ENCODE measurements at places on chromosomes 4 and X.
A peak's percentile ranks its signal among the peaks of the same experiment; 100 is the strongest.

GRCh38 chrX:95218976-95219375, 1465.7 kb upstream of the DIAPH2 start:
- DNase-seq = peak; percentile 7

DNA sequence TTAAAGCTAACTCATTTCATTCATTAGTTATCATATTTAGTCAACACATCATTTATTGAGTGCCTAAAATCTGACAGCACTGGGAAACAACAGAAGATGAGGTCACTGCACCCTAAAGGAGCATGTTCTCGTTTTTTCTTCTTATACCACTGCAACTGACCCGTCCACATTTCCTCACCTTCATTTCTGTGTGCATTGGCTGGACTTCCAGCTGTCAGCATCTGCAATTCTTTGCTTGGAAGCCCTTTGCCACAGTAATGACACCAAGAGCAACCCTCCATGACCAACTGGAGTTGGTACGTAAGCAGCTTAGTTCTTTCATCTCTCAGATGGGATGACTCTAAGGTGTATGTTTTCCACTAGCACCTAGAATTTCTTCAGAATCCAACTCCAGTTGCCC, 13.2 kb downstream of the SHROOM3 start:
- DNase-seq = no peak

DNA sequence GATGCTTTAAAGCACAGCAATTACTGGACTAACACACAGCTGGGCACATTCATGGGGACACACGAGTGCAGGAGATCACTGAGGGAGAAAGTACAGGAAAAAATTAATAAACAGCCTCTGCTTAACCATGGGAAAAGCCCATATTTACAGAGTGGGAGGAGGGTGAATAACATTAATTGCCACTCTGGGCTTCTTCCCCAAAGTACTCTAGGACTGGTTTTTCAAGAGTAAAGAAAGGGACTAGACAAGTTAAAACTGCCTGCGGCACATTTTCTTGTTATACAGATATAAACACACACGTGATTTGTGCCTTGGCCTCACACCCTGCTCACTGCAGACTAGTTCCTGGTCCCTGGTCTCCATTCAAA, 179.7 kb upstream of the TET2 start:
- no peak for DNase-seq

- no peak for DNase-seq
Observed at GRCh38 chr4:187127456-187127855, 403.8 kb upstream of the FAT1 start.

GRCh38 chr4:25271866-25272265, 38.0 kb downstream of the PI4K2B start:
- DNase-seq = no peak

GRCh38 chrX:133985967-133986683, 731 bp upstream of the GPC3 start:
- DNase-seq = no peak

GRCh38 chr4:133151691-133152329, 2.7 kb downstream of the PCDH10 start:
- DNase-seq = peak; percentile 16

DNA sequence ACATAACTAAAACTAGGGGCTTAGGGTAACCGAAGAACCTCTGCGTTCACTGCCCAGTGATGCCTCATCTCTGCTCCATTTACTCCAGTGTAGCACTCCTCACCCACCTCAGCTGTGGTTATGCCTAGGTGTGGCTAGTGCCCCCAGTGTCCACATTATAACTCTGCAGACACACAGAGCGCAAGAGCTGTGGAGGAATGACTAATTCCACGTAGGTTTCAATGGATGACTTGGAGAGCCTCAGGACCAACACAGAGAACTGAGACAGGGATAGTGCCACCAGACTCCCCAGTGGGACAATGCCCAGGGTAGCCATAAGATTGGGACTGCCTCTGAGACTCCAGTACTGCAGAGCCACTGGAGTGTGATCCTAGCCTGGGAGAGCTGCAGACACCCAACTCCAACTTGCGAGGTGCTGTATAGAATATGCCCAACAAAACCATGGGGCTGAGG, 542.4 kb upstream of the DIPK2B start:
- no peak for DNase-seq

- no peak for DNase-seq
Observed at GRCh38 chrX:115409551-115409950, 120.0 kb downstream of the LUZP4 start.

- no peak for DNase-seq
Observed at GRCh38 chr4:72112514-72113156, 80.8 kb downstream of the NPFFR2 start.

DNA sequence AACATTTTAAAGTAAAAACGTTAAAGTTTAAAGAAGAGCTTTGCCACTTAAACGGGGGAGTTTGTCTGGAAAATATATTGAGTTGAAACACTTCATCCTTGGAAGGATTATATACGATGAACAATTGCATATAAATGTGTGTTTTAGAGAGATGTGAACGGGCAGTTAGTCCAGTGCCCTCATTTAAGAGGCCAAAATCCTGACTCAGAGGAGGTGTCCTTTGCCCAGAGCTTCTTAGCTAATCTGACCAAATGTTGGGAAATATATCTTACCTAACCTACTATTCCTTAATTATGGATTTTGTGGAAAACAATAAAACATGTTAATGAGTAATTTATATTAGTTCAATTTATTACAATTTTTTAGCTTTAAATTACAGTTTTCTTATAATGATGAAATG, 327.2 kb upstream of the DIPK2B start:
- no peak for DNase-seq

GRCh38 chr4:24984602-24985532, 45.9 kb downstream of the LGI2 start:
- DNase-seq = no peak

GRCh38 chr4:24568425-24568824, 15.9 kb downstream of the DHX15 start:
- no peak for DNase-seq

DNA sequence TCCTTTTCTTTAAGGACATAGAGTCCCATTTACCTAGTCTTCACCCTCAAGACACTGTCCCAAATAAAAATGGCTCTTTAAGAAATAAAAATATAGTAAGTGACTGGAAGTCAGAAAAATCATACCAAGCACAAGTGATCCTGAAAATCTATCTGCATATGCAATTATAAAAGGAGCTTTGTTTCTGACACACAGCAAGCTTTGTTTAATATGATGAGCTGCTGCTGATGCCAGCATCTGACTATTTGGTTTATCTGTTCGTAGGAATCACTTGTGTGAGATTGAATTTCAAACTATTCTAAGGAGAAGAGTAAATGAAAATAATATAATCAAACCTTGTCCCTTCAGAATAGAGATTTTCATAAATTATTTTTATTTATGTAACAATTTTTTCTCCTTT, 332.4 kb downstream of the PCDH7 start:
- DNase-seq = peak; percentile 35

GRCh38 chr4:40357738-40358137, 22.6 kb downstream of the CHRNA9 start:
- DNase-seq = no peak

DNA sequence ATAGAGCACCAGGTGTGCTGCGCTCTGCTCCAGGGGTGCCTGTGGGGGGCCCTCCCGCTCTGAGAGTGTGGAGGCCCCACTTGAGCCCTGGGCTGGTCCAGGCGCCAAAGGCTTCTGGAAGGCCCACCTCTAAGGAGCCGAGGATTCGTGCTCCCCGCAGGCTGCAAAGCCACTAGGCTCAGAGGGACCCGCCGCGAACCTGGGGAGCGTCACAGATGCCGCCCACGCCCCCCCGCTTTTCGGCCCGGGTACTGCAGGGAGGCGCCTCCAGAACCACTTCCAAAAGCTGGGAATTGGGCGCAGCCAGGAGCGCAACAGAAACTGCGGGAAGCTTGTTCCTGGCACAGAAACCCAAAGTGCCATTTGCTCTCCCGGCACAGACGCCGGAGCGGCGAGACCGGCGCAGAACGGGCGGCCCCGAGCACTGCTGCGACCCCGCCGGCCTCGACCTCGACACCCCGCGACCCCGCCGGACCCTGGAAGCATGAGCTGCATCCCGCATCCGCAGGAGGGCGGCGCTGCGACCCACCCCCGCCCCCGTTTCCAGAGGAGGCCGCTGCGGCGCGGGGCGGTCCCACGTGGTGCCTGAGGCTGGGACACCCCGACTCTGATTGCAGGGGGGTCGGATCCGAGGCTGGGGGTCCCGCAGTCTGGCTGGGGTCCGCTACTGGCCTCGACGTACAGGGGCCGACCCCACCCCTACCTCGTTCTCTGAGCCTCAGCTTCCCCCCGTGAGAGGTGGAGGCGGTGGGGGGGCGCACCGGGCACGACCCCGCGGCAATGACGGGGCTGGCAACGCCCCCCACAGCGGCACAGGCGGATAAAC, 30.8 kb downstream of the CPLX1 start:
- DNase-seq = no peak

DNA sequence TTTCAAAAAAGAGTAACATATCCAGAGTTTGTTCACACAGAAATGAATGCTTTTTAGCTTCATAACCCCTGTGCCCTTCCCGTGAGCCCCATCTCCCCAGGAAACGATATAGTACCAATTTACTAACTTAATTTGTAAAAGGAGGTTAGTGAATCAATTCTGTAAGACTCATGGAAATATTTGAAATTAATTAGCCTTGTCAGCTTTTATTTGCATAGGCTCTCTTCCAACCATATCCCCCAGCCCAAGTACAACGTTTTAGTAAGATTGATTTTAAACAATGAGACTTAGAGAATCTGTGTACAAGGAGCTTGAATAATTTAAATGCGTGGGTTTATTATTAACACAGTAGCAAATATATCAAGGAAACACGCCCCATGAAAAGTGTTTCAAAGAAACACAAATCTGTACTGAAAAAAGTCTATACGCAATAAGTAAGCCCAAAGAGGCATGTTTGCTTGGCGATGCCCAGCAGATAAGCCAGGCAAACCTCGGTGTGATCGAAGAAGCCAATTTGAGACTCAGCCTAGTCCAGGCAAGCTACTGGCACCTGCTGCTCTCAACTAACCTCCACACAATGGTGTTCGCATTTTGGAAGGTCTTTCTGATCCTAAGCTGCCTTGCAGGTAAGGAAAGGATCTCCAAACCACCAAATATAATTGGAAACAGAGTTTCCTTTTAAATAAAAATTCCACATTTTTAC, at the start of gene VSIG1:
Gene VSIG1 (plus strand): TSS at position 512 of the 703 bp plus-strand sequence. CDS start 66 bp downstream, at position 578.
- DNase-seq = no peak

DNA sequence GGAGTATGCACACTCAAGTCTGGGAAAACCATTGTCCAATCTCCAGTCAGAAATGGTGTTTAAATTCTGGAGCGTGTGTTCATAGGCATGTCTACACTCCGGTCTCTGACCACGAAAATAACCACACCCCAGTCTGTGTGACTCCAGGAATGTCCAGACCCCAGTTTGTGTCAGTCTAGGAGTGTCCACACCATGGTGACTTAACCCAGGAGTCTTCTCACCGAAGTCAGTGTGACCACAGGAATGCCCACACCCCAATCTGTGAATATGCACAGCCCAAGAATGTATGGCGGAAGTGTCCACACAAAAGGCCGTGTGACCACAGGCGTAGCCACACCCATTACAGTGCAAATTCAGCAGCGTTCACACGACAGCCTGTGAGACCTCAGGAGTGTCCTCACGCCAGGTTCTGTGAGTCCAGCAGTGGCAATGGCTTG, 11.4 kb downstream of the FTSJ1 start:
- no peak for DNase-seq

DNA sequence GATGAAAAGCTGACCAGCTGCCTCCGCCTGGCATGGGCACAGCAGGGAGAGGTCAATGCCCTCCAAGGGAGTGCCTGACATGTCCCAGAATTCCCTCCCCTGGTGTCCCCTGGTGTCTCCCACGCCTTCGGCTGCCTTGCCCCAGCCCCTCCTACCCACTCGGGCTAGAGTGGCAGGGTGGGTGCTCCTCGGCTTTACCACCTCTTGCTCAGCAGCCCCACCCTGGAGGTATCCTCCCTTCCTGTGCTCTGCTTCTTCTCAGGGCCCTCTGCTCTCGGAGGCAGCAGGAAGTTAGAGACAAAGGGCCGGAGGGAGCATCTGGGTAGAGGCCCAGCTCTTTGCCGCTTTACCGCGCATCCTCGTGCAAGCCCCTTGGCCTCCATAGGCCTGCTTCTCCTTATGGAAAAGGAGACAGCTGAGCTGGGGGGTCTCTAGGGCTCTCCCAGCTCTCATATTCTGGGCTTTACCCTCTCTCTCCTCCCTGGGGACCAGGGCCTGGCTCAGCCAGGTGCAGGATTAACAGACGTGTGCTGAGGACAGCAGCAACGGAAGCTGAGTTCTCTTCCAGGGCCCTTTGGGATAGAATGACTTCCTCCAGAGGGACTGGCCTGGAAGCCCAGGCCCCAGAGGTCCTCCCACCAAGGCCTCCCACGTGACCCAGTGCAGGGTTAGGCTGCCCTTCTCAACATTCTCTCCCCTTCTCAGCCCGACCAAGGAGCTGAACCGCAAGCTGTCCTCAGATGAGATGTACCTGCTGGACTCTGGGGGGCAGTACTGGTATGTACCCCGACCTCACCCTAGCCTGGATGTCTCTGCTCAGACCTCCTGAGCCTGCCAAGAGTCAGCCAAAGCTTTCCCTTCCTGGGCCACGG, 17.2 kb downstream of the XPNPEP2 start:
- DNase-seq = no peak

DNA sequence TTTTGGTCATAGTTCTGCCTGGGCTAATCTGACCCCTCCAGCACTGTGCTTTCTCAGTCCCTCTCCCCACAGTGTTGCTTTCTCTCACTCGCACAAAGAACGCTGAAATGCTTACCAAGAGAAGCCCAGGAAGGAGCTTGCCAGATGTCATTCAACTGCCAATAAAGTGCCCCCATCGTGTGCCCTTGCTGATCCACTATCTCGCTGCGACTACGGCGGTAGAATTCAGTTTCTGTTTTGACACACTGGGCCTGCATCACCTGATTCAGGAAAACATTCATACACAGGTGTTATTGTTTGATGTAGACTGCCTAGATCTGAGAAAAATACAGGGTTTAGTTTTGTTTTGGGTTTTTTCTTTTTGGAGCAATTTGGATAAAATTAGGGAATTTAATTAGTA, 121.2 kb downstream of the MANBA start:
- DNase-seq = no peak
